ENCODE measurements at places on chromosomes 1 and 21. TPM values are rescaled to one million over a fixed set of nuclear protein-coding genes. Genes with fewer than 3 reads are reported as not detected.

The NEXN gene
- 26.4 TPM for total RNA-seq

The TRABD2B gene
- 1.2 TPM for total RNA-seq

The MLLT11 gene
- 0.72 TPM for total RNA-seq

The NTMT2 gene
- not detected for total RNA-seq

The TFF2 gene
- total RNA-seq, result not detected

The UBE2J2 gene
- total RNA-seq, result 52.5 TPM

The GLIS1 gene
- total RNA-seq, result 0.14 TPM

The CSF3R gene
- 202 TPM for total RNA-seq

The CD164L2 gene
- total RNA-seq, result 1.2 TPM

The INAVA gene
- 9.0 TPM for total RNA-seq

The ST6GALNAC5 gene
- 23.1 TPM for total RNA-seq

The TEX38 gene
- total RNA-seq, result not detected

The TAF13 gene
- total RNA-seq, result 41.1 TPM

The EDARADD gene
- 0.78 TPM for total RNA-seq

The LCE1E gene
- not detected for total RNA-seq

The HFM1 gene
- total RNA-seq, result 0.64 TPM

The EFNA1 gene
- 178 TPM for total RNA-seq

The AMPD1 gene
- not detected for total RNA-seq

The NUP210L gene
- total RNA-seq, result 2.1 TPM

The UQCRHL gene
- 0.93 TPM for total RNA-seq

Measured in upper lobe of right lung (tissue), 1 donor.